ENCODE measurements at places on chromosomes 11 and 22.

- no peak for DNase-seq
These were observed 194.8 kb upstream of the BLID start for GRCh38 chr11:122310766-122311165.

DNA sequence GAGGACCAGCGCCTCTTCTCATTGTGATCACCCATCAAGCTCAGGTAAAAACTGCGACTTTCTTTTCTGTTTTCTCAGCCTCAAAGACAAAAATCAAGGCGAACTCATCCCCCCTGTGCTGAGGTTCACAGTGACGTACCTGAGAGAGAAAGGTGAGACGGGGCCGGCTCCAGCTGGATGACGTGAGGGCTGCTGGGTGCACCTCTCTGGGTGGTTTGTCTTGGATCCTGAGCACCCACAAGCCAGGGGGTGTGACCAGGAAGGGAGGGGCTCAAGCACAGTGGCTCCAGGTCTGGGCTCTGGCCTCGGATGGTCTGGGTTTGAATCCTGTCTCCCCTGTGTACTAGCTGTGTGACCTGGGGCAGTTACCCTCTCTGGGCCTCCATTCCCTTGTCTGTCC is 92.8 kb downstream of the ARHGAP8 start:
- no peak for DNase-seq

DNA sequence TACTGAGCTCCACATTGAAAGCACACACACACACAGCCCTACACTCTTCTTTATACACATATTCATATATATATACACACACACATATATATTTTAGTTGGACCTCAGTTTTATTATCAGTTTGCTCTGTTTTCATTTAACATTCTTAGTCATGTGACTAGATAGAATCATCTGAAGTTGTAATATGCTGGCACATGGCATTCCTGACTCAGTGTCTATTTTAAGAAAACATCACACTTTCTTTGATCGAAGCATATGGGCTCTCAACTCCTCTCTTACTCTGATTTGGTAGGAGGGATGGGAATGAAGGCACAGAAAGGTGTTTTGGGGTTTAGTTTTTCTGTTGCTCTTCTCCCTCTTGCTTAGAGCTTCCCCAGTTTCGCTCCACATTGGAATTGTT is 24.8 kb downstream of the AMOTL1 start:
- DNase-seq: no peak

DNA sequence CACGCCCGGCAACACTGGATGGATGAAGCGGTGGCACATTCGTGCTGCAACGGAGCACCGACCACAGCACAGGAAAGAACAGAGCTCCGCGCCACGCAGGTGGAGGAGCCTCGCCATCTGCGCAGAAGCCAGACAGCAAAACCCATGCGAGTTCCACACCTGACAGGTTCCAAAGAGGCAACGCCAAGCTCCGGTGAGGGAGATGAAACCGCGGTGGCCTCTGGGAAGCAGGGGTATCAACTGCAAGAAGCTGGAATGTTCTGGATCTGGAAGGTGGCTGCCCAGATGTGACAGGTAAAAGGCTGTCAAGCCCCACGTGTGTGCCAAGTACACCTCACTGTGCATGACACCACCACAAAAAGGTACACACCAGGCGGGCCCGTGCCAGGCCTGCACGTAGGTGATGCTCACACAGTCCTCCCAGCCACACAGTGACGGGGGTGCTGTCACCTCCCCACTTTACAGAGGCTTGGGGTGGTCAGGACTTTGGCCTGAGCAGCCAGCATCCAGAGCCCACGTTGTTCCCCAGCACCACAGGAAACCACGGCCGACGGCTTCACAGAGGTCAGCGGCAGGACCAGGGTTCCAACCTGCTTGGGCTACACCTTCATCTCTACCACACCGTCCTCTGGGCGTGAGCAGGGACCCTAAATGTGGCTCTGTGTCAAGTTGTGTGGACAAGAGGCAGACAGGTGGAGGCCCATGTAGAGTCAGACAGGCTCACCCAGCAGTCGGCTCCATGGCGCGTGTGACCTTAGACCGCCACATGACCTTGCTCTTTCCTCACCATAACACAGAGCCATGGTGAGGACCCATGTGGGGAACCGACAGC is 19.7 kb upstream of the EFCAB6 start:
- no peak for DNase-seq

Measured in Right ventricle myocardium superior (tissue), 1 donor.